ENCODE measurements at places on chromosomes 2 and 18. TPM values are rescaled to one million over a fixed set of nuclear protein-coding genes. Genes with fewer than 3 reads are reported as not detected.

DNAJC5G gene
- total RNA-seq = not detected

MAPK4 gene
- 13.1 TPM for total RNA-seq

FSIP2 gene
- 56.4 TPM for total RNA-seq

IRS1 gene
- 8.1 TPM for total RNA-seq

OTOS gene
- not detected for total RNA-seq

MDH1B gene
- total RNA-seq = 0.98 TPM

BCL2 gene
- total RNA-seq = 6.8 TPM

HYCC2 gene
- 32.8 TPM for total RNA-seq

- DNase-seq = no peak
Measured at GRCh38 chr2:85419009-85419675, 628 bp downstream of the SH2D6 start.

DNA sequence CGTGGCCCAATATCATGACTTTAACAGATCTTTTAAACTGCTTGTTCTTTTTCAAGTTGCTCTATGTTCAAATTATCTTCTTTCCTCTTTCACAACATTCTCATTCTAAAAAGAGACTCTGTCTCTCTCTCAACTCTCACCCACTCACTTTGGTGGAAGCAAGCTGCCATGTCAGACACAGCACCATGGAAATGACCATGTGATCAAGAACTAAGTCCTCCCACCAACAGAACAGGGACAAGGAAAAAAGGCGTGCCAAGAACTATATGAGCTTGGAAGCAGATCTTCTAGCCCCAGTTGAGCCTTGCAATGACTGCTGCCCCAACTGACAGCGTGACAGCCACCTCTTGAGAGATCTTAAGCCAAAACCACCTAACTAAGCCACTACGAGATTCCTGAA, 23.9 kb downstream of the BAZ2B start:
- no peak for DNase-seq

- DNase-seq = peak; percentile 66
Measured at GRCh38 chr2:216775043-216775453, 79.7 kb upstream of the IGFBP5 start.

DNA sequence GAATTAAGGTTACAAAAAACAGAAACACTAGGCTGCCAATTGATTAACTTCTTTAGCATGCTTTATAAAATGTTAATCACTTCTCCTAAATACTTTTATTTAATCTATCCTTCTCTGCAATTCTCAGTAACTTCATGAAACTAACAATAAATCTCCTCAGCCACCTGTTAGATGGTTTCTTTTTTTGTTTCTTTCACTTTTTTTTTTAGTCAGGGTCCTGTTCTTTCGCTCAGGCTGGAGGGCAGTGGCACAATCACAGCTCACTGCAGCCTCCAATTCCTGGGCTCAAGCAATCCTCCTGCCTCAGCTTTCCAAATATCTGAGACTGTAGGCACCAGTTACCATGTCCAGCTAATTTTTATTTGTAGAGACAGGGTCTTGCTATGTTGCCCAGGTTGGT, 213.4 kb upstream of the STK17B start:
- DNase-seq = no peak

DNA sequence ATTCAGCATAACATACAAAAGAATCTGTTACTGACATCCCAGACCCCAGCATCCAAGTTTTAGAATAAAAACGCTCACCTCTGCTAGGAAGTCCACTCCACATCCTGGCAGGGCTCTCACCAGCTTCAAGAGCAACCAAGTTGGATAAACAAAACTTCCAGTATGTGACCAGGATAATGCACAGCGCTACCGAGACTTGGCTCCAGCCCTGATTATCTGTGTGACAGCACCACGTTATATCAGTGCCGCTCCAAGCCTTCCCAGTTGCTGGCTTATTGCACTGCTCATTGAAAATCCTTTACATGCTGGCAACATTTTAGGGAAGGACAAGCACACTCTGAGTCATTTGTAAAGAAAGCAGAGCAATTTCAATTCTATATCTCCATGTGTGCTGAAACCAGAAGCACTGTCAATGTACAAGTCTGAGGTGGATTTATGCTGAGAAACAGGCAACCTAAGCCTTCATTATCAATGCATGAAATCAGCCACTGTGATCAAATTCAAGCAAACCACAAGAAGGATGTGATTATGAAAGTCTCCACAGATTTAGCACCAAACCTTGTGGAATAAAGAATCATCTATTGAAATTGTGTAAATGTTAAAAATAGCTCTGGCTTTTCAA, 115.7 kb downstream of the ZNF385B start:
- no peak for DNase-seq

DNA sequence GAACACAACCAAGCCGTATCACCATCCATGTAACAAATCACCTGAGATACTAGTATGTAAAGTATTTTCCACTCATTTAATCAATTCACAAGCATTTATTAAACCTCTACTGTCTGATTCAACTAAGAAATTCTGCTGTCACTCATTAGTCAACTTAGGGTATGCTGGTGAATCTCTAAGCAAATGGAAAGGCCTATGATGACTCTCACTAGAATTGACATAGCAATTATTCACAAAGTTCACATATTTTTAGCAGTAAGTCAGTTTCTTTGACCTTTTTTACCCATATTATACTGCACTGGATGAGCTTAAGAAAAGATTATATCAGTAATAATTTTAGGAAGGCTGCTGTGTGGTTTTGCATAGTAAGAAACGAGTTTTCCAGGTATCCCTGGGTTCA, 130.1 kb downstream of the SLC8A1 start:
- DNase-seq = no peak

DNA sequence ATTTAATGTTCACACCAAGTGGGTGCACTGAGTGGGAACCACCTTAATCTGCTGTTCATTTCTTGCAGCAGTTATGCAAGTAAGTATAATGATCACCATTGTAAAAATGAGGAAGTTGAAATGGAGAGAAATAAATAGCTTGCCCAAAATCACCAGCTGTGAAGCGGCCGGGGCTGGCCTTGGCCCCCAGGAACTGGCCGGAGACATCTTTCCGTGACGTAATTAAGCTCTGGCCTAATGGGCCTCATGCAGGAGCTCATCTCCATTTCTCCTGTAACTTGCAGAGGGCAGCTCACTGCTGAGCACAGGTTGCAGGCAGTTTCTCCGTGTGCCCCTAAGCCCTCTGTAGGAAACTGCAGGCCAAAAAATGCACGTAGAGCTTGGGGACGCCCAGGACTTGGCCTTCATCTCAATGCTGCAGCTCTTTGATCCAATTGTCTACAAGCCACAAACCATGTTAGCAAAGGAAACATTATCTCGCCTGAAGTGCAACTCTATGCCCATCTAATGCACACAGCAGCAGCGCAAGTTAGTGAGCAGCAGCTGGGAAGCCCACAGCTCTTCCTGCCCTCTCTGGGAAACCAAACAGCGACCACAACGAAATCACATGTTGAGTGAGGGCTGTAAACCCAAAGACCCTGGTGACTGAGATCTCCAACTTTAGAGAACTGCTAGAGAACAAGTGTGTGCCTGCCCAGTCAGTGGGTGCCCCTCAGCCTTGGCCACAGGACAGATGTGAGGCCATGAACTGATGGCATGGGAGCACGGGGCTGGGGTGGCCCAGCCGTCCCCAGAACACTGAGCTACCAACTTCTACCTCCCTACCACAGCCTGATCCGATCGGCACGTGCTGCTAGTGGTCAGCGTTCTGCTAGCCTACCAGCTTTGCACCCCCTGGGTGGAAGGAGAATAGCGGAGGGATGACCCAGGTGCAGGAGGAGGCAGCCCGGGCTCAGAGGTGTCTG, 28.8 kb downstream of the APCDD1 start:
- DNase-seq = no peak

DNA sequence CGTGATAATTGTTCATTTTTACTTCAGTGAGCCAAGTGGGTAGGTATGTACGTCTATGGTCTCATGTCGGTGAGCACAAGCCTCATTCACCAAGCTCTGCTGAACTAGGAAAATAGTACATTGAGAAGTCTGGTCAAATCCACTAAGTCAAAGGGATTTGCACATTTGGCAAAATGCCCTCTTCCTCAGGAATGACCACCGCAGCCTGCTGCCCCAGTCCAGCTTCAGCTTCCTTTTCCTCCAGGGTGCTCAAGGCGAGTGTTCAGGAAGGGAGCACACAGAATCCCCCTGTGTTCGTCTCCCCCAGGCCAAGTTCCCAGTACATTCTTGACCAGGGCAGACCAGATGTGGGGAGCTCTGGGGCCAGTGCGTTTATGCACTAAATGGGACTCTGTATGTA, 23.0 kb downstream of the TCF7L1 start:
- no peak for DNase-seq

DNA sequence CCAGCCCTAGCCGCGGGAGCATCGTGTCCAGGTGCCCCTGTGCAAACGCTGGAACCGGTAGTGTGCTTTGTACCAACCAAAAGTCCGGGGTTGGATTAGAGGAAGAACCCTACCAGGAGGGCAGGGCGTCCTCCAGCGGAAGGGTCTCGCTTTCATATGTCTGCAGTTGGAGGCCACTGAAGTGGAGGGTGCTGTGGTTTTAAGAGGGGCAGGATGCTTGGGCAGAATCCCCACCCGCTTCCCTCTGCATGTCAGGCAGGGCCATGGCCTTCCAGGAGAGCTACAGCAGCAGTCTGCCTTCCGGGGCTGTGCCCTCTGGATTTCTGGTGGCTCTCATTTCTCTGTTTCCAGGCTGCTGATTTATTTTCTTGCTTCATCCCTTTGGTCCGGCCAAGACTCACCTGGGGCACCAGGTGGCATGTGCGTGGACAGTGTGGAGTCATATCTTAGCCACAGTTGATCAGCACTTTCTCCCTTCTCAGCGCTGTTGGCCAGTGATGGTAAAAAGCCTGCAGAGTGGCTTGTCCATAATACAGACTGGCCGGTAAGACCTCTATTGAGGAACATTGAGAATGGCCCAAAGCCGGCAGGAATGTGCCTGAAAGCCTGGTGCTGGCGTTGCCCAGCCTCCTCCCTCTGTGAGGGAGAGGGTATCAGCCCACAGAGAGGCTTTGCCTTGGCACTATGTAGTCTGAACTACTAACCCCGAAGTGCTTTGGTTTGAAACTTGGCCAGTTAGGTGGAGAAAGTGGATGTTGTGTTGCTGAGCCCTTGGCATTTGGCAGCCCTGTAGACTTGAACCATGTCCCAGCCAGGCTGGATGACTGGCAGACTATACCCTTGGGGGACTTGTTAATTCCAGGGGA, 1.8 kb downstream of the AGAP1 start:
- DNase-seq = no peak

GRCh38 chr2:23465936-23466335, 81.0 kb downstream of the KLHL29 start:
- no peak for DNase-seq

DNA sequence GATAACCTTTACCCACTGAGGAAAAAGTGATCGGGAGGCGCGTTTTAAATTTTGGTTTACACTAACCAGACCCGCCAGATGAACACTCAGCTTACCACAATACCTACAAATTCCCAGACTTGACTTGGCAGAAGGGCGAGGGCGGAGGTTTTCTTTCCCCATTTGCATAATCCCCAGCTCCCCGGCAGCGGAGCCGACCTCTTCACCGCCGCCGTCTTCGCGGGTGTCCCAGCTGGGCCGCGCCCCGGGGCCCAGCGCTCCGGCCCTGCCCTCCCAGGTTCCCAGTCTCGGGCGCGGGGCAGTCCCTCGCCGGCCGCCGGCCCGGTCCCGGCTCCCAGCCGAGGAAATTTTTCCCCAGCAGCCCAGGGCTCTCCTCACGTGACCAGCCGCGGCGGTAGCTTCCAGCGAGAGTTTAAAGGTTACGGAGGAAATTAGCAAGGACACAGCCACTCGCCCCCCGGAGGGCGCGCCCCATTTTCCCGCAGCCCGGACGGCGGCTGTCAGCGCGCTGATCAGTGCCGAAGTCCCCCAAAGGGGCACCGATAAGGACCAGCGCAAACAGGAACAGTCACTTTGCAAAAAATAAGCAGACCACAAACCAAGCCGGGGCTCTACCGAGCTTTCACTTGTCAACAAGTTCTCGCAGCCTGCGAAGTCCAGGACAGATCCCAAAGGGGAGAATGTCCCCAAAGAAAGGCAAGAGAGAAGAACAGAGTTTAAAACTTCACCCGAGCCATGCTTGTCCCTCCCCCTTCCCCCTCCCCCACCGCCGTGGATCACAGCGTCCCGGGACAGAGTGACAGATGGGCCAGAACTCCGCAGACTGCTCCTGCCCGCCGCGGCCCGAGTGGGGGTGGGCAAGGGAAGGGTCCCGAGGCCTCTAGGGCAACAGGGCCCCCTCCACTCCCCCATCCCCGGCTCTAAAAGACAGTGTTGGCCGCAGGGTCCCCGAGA, 1.3 kb upstream of the PRKCE start:
- DNase-seq = peak; percentile 63

- no peak for DNase-seq
Measured at GRCh38 chr2:190470256-190470826, 62.2 kb downstream of the MFSD6 start.

DNA sequence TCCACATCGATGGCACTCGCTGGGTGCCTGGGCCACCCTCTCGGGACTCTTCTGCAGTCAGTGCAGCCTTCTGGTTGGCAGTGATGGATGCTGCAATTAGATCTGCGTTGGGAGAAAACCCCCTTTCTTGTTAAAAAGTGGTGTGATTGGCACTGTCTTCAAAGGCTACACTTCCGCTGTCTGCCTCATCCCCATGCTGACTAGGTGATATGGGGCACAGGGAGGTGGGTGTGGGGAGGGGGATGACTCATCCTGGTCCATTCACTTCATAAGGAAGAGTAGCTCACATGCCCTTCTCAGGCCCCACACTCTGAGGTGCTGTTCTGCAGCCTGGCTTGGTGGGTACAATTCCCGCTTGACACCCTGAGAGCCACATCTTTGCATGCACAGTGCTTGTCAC, 77.4 kb downstream of the THNSL2 start:
- no peak for DNase-seq

DNA sequence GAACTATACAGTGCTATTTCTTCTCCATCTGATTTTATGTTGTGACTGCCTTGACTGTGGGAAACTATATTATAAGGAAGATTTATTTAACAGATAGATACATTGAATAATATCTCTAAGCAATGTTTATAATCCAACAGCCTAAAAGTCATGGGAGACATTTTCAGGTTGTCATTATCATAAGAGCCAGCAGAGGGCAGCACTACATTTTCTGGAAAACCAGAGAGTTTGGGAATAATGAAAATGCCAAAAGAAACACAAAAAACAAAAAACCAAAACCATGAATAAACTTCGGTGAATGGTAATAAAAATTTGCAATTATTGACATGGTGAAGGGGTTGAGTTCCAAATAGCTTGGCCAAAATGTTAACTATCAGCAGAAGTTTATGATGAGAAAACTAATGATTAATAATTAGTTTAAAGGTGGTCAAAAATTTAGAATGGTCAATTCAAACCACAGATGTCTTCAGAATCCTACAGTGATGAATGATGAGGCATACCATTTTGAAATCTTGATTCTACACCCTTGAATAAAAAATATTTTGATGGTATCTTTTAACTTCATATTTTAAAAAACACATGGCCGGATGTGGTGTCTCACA, 4.7 kb downstream of the EEF1B2 start:
- DNase-seq = no peak

GRCh38 chr2:234111523-234111922, 61.0 kb downstream of the SPP2 start:
- DNase-seq = no peak

- DNase-seq = no peak
Measured at GRCh38 chr2:110796716-110797301, 64.4 kb downstream of the ACOXL start.

- no peak for DNase-seq
Measured at GRCh38 chr2:134253117-134253704, 661 bp upstream of the MGAT5 start.

All from glutamatergic neuron (in vitro differentiated cells).